ENCODE measurements at places on chromosomes 3 and 15.

DNA sequence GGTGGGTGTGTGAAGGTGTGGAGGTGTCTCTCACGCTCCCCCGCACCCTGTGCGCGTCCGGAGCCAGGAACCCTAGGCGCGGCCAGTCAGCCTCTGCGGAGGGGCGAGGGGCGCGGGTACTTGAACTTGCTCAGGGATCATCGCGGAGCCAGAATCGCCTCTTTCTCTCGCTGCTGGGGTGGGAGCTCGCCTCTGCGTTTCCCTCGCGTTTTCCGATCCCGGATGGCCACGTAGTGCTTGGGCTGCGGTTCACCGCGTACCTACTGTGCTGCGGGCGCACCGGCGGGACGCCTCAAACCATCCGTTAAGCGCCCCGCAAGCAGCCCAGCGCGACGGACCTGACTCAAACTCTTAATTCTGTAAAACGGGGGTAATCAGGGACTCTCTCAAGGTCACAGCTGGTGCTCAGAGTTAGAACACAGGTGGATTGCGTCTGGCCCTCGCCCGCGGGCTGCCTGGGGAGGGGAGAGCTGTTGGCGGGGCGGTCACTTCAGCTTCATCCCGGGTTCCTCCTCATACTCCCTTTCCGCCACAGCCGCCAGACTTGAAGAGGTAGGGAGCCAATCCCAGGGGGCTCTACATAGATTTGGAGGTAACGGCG is 686 bp downstream of the MYRIP start:
- DNase-seq: no peak

GRCh38 chr3:169895072-169895471 is 16.3 kb upstream of the SAMD7 start:
- DNase-seq: no peak

DNA sequence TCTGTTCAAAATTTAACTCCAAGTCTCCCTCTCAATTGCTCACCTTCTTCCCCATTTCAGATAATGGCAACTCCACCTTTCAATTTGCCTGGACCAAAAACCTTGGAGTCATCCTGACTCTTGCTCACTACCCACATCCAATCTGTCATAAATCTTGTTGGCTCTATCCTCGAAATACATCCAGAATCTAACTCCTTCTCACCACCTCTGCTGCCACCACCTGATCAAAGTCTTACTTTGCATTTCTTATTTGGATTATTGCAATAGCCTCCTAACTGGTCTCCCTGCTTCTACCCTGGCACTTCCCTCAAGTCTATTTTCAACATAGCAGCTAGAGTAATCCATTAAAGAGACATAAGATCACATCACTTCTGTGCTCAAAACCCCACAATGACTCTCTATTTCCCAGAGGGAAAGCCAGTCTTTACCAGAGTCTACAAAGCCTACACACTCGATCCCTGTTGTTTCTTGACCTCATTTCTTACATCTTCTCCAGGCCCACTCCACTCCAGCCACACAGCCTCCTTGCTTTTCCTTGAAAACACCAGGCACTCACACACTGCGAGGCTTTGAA is 86.6 kb downstream of the GPR156 start:
- DNase-seq: peak; percentile 54

GRCh38 chr3:14118400-14119381 is 6.0 kb downstream of the CHCHD4 start:
- DNase-seq: no peak

- no peak for DNase-seq
Observed at GRCh38 chr3:7798276-7798675, 703.3 kb upstream of the LMCD1 start.

DNA sequence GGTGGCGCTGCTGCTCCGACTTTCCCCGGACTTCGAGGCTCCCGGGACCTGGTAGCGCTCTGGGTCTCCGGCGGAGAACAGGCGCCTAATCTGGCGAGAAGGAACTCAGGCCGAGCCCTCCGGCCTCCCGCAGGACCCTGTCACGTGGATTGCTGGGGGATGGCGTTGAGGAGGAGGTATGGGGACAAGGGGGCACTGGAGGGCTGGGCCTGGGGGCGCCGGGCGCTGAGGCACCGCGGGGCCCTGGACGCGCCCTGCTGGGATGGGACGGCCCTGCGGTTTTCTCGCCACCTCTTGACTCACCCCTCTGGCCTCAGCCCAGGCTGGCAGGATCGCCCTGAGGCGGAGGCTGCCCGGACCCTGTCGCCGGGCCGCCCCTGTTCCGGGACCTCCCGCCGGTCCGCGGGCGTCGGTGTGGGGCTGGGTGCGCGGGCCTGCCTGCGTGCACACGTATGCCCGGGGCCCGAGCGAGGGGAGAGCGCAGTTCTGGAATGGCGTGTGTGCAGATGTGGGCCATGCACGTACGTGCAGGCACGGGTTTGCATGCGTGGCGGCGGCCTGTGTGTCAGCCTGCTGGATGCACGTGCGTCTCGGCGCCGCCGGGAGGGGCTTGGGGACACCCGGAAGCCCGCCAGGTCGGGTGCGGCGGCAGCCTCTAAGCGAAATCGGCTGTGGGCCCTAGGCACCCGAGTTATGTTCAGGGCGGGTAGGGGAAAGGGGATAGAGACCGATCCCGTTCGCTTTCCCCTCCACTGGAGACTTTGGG is 752 bp downstream of the C15orf39 start:
- DNase-seq: peak; percentile 85

- DNase-seq: no peak
Observed at GRCh38 chr15:67564021-67564967, 21.8 kb downstream of the MAP2K5 start.

GRCh38 chr3:103055021-103055520 is 620.3 kb downstream of the ZPLD1 start:
- no peak for DNase-seq

DNA sequence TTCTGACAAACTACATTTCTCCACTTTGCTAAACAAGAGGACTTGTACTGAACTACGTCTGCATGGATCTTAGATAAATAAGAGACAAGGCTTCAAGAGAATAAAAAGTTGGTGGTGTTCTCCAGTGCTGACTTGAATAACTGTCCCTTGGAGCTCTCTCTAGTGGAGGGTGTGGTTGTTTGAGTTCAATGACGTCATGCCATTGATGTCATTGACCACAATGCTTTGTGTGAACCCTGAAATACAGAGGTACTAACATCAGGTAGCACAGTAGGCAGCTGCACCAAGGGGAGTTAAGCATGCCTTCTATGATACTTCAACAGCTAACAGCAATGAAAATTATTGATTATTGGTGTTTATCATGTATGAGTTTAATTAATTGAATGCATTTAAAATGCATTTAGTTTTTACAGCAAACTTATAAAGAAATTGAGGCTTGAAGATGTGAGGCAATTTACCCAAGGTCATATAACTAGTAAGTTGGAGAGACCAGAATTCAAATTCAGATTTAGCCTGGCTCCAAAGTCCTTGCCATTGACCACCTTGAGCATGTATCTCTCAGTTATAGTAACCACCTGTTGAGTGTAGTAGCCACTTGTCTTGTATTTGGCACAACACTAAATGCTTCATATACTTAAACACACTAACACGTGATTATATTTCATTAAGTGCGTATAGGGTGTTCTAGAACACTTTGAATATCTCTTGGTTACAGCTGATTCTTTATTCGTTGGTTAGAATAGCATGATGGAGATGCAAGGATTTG is 126.0 kb upstream of the ANKRD28 start:
- no peak for DNase-seq

All from EH (cell line).